ENCODE measurements at places on chromosomes 5 and 9.

DNA sequence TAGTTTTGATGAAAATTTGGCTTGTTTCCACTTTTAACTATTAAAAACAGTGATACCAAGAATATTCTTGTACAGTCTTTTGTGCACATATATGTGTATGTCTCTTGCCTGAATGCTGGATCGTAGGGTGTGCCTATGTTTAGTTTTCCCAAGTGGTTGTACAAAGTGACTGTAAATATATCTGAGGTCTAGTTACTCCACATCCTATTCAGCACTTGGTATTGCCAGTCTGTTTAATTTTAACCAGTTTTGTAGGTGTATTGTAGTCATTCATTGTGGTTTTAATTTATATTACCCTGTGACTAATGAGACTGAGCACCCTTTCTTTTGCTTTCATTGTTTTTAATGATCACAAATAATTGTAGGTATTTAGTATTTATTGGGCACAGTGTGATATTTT, 17.8 kb downstream of the RCL1 start:
- DNase-seq = no peak

- DNase-seq = peak; percentile 16
Observed at GRCh38 chr9:3181049-3181953, 337.4 kb upstream of the PUM3 start.

DNA sequence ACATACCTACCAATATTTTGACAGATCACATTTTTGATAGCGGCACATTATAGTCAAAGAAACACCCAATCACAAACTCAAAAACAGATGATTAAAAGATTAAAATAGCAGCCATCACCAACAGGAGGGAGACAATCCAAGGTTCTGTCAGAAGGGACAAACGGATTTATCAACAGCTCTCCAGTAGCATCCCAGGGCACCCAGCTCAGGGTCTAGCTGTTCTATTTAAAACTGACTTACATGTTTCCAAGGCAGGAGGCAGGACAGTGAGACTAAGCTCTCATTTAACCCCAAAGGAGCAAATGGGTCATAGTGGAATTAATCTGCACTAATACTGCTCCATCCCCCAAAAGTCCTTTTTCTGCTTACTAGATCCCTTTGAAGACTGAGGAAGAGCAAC, 3.2 kb downstream of the AGTPBP1 start:
- no peak for DNase-seq

GRCh38 chr9:133116346-133117231, 4.5 kb downstream of the RALGDS start:
- DNase-seq = no peak

- DNase-seq = no peak
Observed at GRCh38 chr9:76112151-76112550, 221.7 kb downstream of the PCSK5 start.

DNA sequence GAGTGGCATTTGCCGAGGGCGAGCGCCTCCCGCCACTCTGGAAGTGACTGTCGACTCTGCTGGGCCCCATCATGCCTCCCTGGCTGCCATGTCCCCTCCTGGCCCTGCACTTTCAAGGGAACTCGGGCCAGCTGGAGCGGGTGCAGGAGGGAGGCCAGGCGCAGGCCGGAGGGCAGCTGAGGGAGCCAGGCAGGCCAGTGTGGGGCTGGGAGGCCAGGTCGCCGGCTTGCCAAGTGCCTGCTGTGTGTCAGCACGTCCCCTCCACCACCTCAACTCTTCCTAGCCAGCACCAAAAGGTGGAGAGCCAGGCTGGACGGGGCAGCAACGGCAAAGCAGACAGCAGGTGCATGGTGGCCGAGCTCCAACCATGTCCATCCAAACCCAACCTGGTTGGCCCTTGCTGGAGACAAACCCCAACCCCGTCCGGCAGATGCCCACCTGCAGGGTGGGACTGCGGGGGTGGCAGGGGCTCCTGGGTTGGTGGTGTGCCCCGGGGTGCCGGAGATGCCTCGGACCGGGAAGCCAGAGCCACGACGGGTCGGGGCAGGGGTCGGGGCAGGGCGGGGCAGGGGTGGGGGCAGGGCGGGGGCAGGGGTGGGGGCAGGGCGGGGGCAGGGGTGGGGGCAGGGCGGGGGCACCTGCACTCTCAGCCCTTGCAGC, 36.5 kb upstream of the EGFL7 start:
- no peak for DNase-seq

DNA sequence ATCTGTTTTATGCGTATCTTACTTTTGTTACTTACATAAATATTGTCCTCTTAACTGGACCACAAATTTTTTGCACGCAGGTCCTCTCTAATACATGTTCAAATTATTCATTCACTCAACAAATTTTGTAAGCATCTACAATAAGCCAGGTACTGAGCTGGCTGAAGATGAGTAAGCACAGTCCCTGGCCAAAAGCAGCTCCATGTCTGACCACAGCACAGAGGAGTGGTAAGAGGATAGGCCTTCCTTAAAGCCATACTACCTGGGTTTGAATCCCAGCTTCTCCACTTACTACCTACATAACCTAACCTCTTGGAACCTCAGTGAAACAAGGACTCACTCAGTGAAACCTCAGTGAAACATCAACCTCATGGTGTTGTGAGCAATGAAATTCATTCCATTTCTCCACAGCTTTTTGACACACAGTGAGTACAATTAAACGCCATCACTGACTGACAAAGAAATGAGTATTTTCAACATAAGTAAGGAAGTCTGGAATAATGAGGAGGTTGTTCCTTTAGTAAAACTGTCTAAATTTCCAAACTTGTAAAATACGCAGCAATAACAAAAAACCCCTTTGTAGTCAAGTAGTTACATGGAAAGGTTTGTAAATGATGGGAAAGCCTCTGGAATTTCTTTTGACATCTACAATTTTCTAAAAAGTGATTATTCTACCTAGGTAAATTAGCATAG, 15.0 kb downstream of the PTAR1 start:
- peak; percentile 4 for DNase-seq

DNA sequence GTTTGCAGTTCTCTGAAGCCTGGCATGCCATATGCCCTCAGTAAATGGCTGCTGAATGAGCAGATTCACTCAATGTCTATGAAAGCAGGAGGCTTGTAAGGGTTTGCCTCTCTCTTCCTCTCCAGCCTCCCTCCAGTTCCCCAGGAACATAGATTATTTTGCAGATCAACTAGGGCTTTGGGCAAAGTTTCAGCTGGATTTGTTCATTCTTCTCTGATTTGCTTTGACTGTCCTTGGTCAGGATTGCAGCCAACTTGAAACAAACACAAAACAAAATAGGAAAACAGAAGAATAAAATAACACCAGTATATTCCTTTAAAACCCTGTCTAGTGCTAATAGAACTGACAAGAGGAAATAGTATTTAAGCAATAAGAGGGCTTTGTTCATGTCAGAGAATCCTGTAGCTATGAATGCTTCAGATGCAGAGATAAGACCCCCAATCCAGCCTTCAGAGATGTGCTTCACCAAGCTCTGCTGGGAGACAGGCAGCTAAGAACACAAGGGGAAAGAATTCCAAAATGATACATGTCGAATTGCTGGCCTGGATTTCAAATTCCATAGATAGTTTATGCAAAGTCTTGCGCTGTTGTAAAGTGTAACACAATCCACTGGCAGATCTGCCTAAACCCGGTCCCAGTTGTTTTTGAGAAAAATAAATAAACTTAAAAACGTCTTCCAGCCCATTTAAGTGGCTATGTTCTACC, 174.3 kb downstream of the PAPPA start:
- DNase-seq = no peak

GRCh38 chr5:1497795-1498622, 25.8 kb downstream of the LPCAT1 start:
- DNase-seq = no peak

- peak; percentile 67 for DNase-seq
Observed at GRCh38 chr9:70553707-70554673, 139.5 kb upstream of the KLF9 start.

- no peak for DNase-seq
Observed at GRCh38 chr5:140690376-140690932, 716 bp downstream of the HARS1 start.

DNA sequence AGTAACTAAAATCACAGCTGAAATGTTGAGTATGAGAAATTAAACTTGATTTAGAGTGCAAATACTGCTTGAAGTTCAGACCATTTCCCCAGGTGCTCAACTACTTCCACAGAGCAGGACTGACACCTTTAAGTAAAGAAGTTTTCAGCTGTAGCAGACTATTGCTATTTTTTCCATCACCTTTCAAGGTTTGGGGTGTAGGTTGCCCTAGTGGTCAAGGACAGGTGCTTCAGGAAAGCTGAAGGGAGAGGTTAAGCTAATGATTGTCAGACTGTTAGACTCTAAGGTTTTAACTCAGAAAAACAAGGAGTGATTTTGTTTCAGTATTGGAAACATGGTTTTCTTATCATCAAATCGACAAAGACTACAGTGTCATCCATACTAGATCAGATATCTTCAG, 162.1 kb downstream of the CCDC192 start:
- no peak for DNase-seq

GRCh38 chr9:126690431-126691051, 76.8 kb downstream of the LMX1B start:
- DNase-seq = peak; percentile 26

GRCh38 chr5:137141779-137142178, 357.3 kb downstream of the SPOCK1 start:
- DNase-seq = no peak

GRCh38 chr9:132743931-132744479, 73.7 kb downstream of the GTF3C4 start:
- DNase-seq = no peak

DNA sequence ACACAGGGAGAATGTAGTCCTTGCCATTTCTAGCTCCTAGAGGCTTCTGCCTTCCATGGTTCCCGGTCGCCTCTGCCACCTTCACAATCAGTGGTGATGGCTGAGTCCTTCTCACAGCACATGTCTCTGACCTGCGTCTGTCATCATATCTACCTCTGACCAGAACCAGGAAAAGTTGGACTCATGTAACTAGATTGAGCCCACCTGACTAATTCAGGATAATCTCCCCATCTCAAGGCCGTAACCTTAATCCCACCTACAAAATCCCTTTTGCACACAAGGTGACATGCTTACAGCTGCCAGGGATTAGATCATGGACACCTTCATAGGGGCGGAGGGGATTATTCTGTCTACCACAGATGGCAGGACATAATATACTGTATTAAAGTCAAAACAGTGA, 375.6 kb downstream of the ICE1 start:
- no peak for DNase-seq

- no peak for DNase-seq
Observed at GRCh38 chr9:74728176-74728575, 159.5 kb downstream of the TRPM6 start.

DNA sequence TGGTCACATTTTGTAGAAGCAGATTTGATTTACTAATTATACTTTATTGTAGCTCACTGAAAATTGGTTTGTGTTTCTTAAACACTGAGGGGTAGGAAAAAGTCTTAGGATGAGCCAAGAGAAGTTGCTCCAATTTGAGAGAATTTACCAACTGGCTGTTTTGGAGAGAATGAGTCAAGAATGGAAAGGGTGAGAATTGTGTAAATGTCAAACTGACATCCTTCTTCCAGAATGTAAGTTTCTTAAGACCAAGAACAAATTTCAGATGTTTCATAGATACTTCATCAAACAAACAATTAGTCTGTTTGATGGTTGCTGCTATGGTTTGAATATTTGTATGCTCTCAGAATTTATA, 106.2 kb upstream of the TXNDC8 start:
- no peak for DNase-seq

- DNase-seq = no peak
Observed at GRCh38 chr5:74235552-74235951, 405.0 kb downstream of the ENC1 start.

- DNase-seq = no peak
Observed at GRCh38 chr5:172502969-172503368, 48.6 kb upstream of the SH3PXD2B start.

- no peak for DNase-seq
Observed at GRCh38 chr5:105033637-105034400, 1471.2 kb upstream of the NUDT12 start.

DNA sequence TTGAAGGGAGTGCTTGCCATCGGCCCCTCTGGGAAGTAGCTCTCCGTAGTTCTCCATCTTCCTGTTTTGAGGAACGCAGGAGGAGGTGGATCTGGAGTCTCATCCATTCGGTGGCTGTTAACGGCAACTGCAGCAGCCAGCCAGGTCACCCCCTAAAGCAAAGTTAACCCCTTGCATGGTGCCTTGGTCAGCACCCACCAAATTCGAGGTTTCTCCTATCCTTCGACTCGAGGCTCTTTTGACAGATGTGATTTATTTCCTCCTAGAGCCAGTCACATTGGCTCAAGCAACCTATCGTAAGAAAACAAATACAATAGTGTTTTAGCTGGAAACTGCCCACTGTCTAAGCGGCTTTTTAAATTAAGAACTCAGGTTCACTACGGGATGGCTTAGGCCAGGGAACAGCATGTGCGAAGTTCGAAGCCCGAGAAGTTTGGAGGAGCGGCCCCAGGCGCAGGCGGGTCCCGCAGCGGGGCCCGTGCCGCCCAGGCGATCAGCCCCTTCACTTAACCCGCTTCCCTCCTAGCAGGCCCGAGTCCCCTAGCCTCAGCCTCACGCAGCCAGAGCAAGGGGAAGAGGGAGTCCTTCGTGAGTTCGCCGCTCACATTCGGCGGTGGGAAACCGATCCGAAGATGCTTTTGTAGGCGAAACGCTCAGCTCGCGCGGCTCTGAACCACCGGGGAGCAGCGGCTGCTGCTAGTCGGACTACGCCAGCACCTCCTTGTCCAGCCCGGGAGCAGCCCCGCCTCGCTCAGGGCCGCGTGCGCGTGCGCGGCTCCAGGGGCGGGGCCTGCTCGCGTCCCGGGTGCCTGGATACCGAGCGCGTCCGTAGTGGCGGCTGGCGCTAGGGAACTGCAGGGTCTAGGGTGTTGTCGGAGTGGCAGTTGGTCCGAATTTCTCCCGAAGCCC, at the start of gene ROPN1L:
TSS of gene ROPN1L (plus strand) at position 797 of the 909 bp plus-strand sequence. CDS start 289 bp downstream, outside the sequence.
- peak; percentile 90 for DNase-seq

GRCh38 chr5:81409896-81410295, 16.0 kb upstream of the ACOT12 start:
- DNase-seq = no peak

GRCh38 chr5:3596261-3596825, 711 bp downstream of the IRX1 start:
- no peak for DNase-seq

DNA sequence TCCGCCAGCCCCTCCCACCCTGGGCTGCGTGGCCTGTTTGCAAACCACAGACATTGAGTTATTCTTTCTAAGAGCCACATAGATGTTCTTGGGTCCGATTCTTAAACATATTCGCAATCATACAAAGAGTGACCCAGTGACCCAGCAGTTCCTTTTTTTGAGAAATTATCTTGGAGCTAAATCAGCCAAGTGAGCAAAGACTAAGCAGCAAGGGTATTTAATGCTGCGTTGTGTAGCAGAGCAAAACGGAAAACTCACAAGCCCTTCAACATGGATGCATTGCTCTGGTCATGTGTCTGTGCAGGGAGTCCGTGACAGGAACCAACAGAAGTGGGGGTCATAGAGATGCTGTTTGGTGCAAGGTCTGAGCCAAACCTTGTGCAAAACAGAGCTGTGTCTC, 95.6 kb downstream of the OLFM1 start:
- no peak for DNase-seq

- no peak for DNase-seq
Observed at GRCh38 chr5:175711031-175711430, 53.2 kb downstream of the HRH2 start.

GRCh38 chr9:132074736-132075135, 4.9 kb downstream of the MED27 start:
- no peak for DNase-seq
